ENCODE measurements at places on chromosomes 2 and 18.

GRCh38 chr2:231161252-231161839, 36.5 kb upstream of the HTR2B start:
- DNase-seq, result no peak

DNA sequence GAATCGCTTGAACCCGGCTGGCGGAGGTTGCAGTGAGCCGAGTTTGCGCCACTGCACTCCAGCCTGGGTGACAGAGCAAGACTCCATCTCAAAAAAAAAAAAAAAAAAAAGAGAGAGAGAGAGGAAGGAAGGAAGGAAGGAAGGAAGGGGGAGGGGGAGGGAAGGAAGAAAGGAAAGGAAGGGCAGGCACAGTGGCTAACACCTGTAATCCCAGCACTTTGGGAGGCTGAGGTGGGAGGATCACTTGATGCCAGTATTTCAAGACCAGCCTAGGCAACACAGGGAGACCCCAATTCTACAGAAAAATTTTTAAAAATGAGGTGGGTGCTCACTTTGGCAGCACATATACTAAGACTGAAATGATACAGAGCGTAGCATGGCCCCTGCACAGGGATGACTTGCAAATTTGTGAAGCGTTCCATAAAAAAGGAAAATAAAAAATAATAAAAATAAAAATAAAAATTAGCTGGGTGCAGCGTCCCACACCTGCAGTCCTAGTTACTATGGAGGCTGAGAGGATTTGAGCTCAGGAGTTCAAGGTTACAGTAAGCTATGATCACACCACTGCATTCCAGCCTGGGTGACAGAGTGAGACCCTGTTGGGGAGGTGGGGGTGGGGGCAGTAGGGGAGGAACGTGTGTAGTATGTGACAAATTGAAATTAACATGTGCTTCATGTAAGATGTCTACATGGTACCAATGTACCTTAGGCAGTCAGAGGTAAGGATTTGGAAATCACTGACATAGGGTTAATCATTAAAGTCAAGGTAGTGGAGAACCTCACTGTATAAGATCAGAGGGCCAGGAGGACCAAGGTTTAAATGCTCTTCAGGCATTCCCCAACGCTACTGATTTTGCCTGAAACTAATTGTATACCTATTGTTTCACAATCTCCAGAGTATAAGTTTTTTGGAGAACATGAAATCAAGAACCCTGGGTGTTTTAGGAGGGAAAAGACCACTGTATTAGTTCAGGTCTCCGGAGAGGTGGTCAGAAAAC, 1.4 kb downstream of the WDCP start:
- DNase-seq, result no peak

DNA sequence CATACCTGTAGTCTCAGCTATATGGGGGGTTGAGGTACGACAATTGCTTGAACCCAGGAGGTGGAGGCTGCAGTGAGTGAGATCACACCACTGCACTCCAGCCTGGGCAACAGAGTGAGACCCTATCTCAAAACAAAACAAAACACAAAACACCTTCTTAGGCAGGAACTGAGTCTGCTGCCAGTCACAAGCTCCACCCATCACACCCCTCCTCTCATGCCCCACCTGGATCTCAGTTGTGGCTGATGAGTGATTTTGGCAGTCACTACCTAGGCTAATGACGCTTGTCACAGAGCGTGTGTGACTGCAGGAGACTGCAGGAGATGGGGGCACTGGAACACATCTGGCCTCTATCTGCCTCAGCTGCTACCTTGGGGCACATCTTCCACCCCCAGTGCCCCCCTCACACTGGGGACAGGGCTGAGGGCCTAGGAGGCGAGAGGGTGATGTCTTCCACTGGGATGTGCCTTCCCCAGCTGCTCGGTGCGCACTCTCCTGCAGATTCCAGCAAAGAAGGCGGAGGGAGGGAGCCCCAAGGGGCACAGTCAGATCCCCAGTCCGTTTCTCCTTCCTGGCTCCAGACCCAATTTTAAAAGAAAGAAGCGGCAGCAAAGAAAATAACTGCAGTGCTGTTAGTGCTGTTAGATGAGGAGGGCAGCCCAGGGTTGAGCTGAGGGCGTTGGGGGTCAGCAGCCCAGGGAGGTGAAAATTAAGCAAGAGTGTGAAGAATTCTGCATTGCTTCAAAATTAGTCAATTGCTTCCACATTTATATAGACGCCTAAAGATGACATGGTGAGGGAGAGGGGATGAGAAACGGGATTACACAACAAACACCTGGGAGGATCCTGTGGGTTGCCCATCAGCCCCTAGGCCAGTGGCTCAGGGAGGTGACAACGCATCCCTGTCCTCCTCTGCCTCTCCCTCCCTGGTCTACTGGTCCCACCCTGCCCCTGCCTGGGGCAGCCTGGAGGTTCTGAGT, 143.6 kb upstream of the HAAO start:
- DNase-seq, result no peak

- DNase-seq, result no peak
Observed at GRCh38 chr2:60414495-60415138, 138.8 kb downstream of the BCL11A start.

DNA sequence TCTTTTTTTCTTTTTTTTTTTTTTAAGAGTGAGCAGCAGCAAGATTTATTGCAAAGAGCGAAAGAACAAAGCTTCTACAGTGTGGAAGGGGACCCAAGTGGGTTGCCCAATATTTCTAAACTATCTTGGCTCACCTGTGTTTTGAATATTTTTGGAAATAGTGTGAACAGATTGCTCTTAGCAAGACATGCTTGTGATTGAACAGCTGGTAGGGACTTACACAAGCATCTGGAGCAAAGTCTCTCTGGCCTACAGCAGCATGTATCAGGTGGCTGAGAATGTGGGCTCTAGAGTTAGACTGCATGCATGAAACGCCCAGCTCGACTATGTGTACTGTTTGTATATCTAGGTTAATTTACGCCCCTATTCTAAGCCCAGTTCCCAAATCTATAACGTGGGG, 40.3 kb upstream of the FBXO11 start:
- DNase-seq, result no peak

- DNase-seq, result no peak
Observed at GRCh38 chr2:237438080-237438940, 24.3 kb upstream of the COL6A3 start.

DNA sequence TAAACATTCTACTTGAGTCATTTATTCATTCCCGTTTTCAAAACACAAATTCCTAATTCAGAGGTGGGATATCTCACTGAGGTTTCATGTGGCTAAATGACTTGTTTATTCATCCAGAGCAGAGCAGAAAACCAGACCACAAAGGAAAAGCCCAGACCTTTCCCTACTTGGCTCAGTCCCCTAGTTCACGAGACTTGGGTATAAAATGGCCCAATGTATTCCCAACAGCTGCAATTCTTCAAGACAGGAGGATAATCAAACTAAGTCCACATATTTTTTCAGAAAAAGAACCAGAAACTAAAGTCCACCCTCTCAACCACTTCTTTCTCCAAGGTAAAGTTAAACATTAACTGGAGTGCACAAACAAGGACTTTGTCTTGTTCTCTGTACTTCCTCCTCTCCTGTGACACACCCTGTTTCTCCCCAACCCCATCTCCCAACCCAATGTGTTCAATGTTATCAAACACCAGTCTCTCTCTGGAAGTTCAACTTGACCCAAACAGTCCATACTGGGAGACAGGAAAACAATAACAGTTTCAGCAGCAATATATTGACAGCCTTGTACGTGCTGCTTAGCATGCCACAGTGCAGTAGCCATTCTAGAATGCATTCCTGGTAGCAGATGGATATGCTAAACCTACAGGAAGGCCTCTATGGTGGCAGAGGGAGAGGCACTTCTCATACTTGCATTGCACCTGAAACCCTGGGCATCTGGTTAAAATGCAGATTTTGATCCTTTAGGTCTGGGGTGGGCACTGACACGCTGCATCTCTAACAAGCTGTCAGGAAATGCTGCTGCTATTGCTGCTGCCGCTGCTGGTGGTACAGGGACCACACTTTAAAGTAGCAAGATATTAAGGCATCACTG, 110.7 kb downstream of the INO80D start:
- no peak for DNase-seq
